ENCODE measurements at places on chromosomes 3 and 15.

DNA sequence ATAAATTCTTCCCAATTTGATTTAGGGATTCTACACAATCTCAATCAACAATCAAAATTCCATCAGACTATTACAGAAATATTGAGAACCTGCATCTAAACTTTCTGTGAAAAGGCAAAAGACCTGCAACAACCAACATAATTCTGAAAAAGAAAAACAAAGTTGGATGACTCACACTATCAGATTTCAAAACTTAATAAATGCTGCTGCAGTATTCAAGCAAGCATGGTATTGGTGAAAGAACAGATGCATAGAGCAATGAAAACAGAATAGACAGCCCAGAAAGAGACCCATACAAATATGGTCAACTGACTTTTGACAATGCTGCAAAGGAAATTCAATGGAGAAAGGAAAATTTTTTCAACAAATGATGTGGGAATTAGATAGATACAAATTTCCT, 477.1 kb upstream of the NR2F2 start:
- DNase-seq: no peak

- DNase-seq: no peak
These were observed 214.5 kb upstream of the ROPN1 start for GRCh38 chr3:124206225-124207055.

DNA sequence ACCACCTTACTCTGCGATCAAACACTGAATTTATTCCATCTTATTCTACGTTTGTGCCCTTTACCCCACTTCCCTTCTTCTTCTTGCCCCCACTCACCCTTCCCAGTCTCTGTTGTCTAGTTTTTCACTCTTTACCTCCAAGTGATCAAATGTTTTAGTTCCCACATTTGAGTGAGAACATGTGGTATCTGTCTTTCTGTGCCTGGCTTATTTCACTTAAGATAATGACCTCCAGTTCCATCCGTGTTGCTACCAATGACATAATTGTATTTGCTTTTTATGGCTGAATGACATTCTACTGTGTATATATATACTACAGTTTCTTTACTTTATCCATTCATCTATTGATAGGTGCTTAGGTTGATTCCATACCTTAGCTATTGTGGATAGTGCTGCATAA, 78.8 kb downstream of the PDCD6IP start:
- DNase-seq: no peak

DNA sequence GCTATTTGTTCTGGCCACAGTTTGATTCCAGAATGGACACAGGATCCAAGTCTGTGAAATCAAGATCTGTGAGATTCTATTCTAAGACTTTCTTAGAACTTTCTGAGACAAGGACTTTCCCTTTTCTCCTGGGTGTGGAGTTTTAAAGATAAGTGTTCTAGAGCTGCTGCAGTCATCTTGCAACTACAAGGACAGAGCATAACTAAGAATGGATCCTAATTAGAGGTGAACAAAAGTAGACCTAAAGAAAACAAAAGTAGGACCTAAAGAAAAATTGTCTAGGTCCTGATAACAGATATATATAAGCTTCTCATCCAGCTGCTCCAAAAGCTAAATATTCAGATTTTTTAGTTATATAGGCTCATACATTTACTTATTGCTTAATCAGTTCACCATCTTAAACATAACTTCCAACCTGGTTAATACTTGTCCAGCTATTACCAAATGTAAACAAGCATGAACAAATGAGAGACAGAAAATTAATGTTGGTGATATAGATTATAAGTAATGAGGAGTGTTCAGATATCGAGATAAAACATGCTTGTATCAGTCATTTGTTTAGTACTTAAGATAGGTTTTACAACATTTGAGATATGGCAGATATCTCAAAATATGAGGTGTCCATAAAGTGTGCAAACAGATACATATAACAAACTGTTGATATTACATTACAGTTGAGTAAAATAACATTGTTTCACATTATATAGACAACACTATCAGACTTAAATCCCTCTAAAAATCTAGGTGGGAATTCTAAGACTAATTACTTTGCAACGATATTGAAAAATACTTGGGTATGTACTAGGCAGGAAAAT, 75.1 kb downstream of the CD200 start:
- DNase-seq: no peak

- DNase-seq: peak; percentile 28
These were observed 92.1 kb downstream of the HHLA2 start for GRCh38 chr3:108388136-108389132.
